Stimulated activated CD4-positive, alpha-beta T cell treated with anti-CD3 and anti-CD28 coated beads, Interleukin-1b, Interleukin-23, amount 100 ng/mL, for 48 hours (primary cell): ENCODE measurements at places on chromosomes 5 and 9.

DNA sequence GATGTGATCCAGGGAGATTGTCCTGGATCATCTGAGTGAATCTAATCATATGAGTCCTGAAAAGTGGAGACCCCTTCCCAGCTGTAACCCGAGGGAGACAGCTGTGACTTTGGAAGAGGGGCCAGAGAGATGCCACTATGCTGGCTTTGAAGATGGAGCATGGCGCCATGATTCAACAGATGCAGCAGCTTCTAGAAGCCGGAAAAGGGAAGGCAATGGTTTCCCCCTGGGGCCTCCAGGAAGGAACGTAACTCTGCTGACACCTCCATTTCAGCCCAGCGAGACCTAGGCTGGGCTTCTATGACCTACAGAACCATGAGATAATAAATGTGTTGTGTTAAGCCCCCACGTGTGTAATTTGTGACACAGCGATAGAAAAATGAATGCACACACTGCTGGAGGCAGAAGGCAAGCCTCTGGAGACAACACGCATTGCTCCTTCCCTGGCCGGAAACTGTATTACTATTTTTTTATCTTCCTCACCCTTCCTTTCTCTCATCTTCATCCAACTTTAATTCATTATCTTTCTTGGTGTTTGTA, 16.6 kb upstream of the SARDH start:
- no peak for DNase-seq

DNA sequence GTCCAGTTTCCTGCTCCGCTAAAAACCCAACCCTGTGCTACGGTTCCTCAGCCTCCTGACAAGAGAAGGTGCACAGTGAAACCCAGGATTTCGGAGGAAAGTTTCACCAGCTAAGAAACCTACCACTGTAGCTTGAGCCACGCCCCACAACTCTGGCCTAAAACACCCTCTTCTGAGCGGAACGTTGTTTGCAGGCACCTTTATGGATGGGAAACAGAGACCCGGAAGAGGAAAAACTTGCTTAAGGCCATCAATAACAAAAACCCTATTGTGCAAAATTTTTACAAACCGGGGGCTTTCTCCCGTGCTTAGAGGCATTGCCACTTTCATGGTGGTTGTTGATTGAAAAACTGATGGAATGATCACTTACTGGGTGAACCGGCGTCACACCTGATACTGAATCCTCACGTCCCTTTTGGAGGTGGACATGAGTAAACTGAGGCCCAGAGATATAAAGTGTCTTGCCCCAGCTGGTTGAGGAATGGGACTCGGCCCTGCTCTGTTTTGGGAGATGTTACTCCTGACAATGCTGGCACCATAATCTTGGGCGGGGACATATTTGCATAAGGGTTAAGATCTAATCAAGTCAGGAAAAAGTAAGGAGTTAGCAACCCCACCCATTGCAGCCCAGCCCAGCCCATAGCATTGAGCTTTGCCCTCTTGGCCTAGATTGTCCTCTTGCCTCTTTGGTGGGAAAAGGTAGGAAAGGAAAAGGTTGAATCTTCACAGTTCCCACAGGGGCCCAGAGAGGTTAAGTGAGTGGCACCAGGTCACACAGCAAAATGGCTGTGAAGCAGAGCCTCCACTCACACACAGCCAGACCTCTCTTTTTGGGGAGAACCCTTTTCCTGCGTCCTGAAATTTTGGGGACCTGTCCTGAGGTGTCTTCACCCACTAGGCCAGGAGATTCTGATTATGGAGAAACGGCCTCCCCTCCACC, 23.2 kb upstream of the PTGS1 start:
- no peak for DNase-seq

DNA sequence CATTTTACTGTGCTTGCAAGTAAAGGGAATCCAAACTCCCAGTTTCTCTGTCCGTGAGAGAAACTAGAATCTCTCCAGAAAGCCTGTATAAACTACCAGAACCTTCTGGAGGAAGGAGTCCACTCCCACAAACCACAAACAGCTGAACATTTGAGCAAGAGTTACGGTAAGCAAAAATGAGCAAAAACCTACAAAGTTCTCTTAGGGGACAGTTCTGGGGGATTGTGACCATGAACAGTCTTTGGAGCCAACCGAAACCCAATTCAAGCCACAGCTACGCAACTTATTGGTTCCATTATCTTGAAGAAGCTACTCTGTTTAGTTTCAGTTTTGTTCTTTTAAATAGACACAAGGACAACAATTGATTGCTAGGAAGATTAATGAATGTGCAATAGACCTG, 330.6 kb downstream of the ASTN2 start:
- DNase-seq: no peak

GRCh38 chr5:147446523-147446922, 63.3 kb downstream of the DPYSL3 start:
- DNase-seq: no peak

DNA sequence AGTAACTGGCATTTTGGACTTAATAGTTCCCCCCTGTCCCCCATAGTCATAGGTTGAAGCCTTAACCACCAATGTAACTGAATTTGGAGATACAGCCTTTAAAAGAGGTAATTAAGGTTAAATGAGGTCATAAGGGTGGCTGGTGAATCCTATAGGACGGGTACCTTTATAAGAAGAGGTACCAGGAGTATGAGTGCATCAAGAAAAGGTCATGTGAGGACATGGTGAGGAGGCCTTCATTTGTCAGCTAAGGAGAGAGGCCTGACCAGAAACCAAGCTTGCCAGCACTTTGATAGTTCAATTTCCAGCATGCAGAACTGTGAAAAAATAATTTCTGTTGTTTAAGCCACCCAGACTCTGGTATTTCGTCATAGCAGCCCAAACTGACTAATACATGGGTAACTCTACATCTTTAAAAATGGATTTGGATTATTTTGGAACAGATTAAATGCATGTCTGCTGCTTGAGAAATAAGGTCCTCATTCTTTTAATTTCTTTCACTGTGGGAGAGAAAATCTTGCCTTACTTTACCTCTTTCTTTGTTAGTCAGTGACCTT, 9.7 kb downstream of the RASA1 start:
- DNase-seq: no peak

- DNase-seq: no peak
Measured at GRCh38 chr5:145378226-145378625, 456.9 kb downstream of the PRELID2 start.

DNA sequence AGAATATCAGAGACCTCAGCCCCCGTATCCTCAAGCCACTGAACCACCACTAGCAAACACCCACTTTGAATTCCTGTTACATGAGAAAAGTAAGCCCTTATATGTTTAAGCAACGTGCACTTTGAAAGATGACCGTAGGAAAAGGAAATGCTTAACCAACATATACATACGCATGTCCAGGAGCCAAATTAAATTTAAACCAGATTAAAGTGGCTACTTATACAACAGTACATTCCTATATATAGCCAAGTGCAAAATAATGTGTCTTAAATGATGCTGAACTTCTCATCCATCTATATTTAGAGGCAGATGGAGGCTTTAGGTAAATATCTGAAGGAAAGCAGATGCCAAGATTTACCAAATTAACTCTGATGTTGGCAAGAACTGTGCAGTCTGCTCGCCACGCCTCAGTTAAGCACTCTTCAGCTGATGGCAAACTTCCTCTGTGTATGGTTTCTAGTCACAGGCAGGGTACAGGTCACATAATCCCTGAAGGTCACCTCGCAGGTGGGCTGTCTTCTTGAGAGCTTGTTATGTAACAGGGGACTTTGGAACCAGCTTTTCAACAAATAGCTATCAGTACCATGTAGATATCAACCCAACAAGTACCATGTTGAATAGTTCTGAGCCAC, 8.6 kb downstream of the GCNT4 start:
- no peak for DNase-seq

- no peak for DNase-seq
Measured at GRCh38 chr9:4237748-4238511, 61.9 kb downstream of the GLIS3 start.

DNA sequence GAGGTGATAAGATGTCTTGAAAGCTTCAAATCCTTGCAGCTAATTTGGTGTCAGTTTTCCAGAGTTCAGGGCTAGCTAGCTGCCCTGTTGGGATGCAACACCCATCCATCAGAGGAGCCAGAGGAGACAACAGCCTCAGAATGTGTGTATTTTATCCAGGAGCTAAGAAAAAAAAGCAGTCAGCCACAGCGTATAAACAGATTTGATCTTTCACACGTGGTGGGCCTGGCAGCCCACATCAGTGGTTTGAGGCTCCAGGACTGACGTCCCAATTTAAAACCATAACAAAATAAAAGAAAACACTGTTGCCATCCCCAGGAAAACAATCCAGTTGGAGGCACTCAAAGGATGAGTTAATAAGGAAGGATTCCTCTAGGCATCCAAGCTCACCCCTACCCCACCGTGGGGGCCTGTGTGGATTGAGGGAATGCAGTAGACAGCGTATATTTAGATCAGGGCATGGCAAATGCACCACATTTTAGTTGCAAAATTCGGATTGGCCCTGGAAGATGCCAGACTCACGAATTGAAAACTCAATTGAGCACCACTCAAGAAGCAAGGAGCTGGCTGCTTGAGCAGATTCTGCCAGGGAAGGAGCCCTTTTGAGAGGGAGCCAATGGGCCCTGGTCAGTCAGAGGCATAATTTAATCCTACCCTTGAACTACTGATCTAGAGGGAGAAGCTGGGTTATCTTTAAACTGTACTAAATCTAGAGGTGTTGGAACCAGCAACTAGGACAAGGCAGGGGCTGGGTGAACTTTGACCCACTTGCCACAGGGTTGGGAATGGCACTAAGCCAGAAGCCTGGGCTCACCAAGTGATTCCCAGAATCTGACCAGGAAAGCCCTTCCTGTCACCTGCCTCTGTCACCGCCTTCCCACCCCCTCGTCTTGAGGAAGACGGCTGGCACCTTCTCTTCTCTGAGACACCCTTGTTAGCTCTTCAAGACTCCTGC, 17.5 kb downstream of the ADRA1B start:
- no peak for DNase-seq

DNA sequence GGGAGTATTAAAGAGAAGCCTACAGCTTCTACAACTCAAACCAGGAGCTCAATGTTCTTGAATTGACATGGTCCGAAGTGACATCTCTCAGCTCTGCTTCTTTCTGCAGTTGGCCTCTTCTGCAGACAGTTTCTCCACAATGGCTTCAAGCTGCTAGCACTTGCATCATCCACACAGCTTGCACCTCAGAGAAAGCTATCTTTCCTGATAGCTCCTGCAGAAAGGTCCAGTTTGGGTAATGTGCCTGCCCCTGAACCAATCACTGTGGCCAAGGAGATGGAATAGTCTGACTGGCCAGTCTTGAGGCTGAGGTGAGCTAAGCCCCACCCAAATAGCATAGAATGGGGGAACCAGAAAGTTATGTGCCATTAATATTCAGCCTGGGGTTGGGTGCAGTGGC, 95.8 kb upstream of the ABCA1 start:
- DNase-seq: no peak

DNA sequence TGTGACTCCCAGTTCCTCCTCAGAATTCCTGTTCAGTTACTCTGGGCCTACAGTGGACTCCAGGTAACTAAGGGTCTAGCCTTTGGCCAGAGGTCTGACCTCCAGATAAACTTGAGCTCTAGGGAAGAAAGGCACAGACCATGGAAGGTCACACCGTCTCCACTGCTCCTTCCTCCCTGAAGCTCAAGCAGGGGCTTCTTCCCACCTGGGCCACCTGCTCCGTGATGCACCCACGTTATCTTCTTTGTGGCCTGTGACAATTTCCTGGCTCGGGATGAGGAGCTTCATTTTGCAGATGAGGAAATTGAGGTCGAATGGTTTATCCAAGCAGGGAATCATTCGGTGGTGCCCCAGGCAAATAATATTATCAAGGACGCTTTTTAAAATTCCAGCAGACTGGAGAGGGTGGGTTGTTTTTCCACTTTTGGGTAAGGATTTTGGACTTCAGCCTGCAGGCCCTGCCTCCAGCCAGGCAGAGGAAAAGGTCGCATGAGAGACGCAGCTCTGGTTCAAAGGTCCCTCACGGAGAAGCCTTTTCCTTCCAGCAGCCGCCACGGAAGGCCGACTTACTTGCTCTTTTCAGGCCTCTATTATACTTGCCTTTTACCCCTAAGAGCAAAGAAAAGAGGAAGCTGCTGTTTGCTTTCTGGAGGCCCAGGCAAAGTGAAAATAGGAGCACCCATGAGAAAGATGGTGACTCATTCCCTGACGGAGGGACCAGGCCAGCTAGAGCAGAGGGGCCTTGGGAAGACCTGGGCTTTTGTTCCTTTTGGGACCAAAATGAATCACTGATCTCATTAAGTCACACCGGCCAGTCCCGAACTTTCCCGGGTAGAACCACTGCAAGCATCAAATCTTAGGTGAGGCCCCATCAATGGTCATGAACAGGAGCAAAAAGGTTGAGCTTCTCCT, 22.8 kb upstream of the DUSP1 start:
- DNase-seq: no peak

- no peak for DNase-seq
Measured at GRCh38 chr5:107652839-107653607, 17.7 kb downstream of the EFNA5 start.

GRCh38 chr5:78827725-78828124, 157.4 kb downstream of the ARSB start:
- no peak for DNase-seq
